ENCODE measurements at places on chromosomes 4 and X.

- peak; percentile 75 for DNase-seq
Measured at GRCh38 chr4:112895811-112896608, 153.4 kb upstream of the ANK2 start.

DNA sequence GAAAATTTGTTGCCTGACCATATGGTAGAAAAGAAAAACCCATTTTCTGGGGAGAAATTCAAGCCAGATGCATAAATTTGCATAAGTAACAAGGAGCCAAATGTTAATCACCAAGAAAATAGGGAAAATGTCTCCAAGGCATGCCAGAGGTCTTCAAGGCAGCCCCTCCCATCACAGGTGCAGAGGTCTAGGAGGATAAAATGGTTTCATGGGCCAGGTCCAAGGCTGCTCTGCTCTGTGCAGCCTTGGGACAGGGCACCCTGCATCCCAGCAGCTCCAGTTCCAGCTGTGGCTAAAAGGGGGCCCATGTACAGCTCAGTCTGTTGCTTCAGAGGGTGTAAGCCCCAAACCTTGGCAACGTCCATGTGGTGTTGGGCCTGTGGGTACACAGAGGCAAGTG, 200.0 kb downstream of the LARP7 start:
- DNase-seq, result no peak

GRCh38 chr4:98778206-98778605, 119.8 kb upstream of the TSPAN5 start:
- peak; percentile 68 for DNase-seq

DNA sequence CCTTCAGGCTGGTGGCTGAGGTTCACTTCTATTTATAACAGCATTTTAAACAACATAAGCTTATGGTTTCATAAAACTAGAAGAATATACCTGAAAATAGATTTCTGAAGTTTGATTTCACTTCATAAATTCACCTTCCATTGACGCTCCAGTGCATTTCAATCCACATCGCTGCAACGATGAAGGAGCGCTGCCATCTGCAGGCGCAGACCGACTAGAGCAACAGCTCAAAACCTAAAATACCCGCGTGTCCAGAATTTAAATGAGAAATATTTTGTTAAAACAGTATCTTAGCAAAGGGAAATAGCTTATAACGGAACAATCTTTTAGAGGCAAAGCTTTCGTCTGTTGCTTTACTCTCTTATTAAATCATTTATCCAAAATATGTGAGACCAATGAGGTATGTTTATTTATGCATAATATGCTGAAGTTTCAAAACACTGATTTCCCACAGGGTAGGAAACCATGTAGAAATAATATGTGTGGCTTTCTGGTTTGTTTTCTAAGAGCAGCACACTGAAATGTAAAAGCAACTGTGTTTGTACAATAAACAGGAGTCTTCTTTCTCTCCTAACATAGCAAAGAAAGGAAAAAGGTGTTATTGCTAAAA, 816.4 kb upstream of the FRG1 start:
- peak; percentile 42 for DNase-seq

DNA sequence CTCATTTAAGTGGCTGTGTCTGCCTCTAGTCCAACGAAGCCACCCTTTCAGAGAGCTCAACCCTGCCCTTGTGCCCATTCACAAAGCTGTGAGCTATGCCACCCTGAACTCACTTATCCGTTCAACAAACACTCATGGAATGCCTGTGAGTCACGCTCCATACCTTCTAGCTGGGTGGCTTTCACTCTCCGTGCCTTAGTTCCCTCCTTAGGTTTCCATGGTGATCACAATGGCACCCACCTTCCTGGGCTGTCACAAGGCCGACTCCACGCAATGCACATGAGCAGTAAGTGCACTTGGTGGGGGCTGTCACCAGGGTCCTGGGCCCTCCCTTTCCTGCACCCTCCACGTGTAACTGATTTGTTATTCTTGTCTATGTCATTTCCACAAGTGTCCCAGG, 37.2 kb upstream of the PPP2R2C start:
- no peak for DNase-seq

GRCh38 chr4:89254847-89255246, 52.8 kb downstream of the GPRIN3 start:
- no peak for DNase-seq

- DNase-seq, result no peak
Measured at GRCh38 chr4:17920681-17921080, 100.9 kb downstream of the LCORL start.

DNA sequence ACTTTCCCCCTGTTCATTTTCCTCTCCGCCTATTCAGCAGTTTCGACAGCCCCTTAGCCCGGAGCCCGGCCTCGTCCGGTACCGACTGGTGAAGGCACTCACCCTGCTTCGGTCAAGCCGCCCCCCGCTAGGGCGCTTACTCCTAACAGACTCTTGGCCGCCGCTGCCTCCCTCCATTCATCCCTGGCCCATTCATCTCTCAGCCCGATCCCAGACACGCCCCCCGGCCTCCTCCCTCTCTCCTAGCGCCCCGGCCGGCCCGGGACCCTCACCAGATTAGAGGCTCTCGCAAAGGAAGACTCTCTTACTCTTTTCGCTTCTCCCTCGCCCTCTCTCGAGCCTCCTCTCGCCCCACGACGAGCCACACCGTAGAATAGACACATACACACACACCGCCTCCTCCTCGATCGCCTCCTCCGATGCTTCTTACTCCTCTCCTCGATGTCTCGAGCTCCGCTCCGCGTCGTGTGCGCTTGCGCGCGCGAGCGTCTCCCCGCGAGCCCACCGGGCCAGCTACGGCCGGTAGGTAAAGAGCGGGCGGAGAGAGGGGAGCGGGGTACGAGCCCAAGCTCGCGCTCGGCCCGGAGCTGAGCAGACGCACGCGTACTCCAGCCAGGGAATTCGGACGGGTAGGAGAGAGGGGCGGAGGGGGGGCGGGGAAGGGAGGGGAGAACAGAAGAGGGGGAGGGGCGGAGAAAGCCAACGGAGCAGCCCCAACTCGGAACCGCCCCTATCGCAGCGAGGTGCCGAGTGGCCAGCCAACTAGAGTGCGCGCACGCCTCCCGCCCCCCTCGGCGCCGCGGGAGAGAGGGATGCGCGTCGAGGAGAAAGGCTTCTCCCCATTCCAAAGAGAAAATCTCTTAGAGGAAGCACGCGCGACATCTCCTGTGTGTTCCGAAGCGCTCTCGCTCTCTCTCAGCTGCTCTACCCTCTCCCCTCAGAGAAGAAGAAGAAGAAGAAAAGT, at the start of gene WNK3:
WNK3 (minus strand) TSS at position 633 of the 964 bp plus-strand sequence.
- DNase-seq, result peak; percentile 83

DNA sequence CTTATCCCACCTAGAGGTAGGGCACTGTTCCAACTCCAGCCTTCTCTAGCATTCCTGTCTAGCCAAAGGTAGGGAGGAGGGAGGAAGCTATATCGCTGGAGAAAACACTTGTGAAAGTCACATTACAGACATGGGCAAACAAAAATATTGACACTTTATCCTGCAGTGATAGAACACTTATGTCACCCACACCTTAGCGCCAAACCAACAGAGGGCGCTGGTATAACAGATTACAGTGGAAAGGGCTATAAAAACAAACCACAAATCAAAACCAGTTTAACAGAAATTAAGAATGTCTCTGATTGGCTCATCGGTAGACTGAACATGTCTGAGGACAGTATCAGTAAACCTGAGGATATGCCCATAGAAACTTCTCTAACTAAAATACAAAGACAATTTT, 451.3 kb downstream of the TLL1 start:
- DNase-seq, result peak; percentile 15

- DNase-seq, result no peak
Measured at GRCh38 chrX:53266914-53267313, 14.5 kb downstream of the IQSEC2 start.

GRCh38 chr4:177281351-177281909, 28.2 kb upstream of the NEIL3 start:
- DNase-seq, result peak; percentile 3

DNA sequence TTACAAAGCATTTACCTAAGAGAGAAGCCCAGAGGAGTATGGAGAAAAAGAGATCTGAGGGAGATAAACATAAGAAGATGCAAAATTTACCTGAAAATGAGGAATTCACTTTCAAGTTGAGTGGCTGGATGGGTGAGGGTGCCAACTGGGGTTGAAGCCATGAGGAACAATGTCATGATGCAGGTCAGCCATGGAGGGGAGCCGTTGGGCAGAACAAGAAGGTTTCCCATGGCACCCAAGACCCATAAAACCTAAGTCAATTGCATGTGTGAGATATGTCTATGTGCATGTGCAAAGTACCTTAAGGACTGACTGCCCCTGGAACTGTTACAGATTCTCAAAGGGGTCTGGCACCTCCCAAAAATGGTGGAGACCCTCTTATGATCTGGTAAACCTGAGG, 46.6 kb upstream of the PRRG1 start:
- DNase-seq, result no peak

DNA sequence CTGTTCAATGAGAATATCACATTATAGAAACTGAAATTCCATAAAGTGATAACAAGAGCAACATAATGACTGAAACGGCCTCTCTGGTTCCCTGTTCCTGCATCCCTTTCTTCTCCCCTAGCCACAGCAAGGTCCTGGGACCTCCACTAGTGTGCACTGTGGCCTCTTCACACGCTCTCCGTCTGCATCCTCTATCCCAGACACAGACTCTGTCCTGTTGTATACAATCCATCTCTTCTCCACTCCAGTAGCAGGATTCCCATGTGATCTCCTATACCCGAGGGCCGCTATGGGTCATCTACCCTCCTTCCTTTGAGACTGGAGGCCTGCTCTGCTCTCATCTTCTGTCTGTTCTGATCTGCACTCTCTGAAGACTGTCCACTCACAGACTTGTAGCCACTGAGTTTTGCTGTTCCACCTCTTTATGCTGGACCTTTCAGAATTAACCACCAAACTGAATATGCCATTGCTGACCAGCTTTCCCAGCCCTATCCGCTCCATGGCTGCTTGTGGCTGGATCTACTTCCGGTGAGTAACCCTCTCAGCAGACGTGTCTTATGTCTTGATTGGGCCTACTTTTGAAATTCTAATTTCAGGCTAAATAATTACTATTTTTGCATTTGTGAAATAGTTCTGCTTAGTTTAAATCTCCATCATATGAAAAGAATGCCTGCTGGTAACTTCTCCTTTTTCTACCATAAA, 105.1 kb upstream of the NAP1L5 start:
- no peak for DNase-seq

DNA sequence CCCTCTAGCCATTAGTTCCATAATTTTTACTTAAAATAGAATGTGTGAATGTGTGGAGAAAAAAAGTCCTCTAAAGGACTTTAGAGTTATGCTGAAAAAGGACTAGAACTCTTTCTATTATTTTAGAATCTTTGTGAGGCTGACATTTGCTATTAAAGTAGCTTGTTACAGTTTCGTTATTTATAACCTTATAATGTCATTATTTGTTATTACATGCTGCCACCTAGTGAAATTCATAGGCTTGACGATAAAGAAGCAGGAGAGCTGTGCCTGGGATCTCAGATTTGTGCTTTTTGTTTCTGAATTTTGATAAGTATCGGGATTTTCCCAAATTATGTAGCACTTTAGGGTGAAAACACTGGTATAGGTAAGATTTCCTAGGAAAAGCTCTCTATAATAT, 38.5 kb upstream of the TAPT1 start:
- DNase-seq, result peak; percentile 62

DNA sequence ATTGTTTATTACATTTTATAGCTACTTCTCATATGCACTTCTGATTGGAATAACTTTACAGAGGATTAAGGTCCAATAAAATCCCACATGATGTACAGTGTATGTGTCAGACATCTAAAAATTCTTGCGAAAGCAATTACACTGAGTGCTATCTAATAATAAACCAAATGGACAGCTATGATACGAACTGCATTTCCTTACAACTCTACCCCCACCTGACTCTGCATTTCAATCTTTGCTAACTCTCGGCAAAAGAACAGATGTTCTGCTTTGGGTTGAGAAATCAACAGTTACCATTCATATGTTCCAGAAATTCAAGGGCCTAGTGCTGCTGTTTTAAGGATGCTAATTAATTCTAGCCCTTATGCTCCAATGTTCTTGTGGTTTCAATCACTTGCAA, 287.9 kb upstream of the NOCT start:
- no peak for DNase-seq

- no peak for DNase-seq
Measured at GRCh38 chrX:134886002-134886596, 104.7 kb upstream of the SMIM10 start.

DNA sequence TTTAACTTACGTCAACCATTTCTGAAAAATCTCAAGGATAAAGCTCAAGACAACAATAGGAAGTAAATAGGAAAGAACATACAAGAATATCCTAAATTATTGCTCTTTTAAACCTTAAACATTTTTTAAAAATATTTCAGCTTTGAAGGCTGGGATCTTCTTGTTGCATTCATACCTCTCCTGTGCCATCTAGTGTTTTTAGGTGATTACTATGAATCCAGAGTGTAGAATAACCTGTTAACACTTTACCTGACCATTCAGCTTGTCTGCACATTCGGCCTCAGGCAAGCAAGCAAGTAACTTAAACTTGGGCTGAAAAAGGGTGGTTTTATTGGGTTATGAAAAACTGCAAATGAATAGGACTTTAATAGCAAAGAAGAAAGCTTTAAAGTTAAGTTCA, 507.8 kb upstream of the INTU start:
- peak; percentile 36 for DNase-seq

GRCh38 chrX:5306654-5307121, 922.0 kb downstream of the NLGN4X start:
- no peak for DNase-seq

DNA sequence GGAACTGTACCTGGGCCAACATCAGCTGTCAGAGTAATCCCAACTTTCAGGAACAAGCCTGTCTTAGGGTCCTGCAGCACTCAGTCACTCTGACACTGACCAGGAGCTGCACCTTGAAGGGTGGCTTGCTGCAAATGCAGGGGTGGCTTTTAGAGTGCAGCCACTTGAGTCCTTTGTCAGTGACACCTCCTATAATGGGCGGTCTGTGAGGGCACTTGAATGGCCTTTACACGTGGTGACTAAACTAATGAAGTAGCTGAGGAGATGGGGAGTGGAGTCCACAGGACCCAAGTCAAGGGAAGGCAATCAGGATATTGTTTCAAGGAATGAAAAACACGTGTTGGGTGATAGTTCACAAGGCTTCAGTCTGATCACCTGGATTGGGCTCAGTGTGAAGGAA, 11.1 kb upstream of the LNX1 start:
- no peak for DNase-seq

DNA sequence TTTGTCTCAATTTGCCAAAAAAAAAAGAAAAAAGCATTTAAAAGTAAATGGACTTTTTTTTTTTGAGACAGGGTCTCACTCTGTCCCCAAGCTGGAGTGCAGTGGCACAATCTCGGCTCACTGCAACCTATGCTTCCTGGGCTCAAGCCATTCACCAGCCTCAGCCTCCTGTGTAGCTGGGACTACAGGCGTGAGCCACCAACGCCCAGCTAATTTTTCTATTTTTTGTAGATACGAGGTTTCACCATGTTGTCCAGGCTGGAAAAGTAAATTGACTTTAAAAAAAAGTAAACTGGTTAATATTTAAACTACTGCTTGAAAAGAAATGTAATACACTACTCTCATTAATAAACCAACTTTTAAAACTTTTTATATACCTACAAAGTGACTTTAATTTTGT, 5.9 kb downstream of the AIFM1 start:
- no peak for DNase-seq

DNA sequence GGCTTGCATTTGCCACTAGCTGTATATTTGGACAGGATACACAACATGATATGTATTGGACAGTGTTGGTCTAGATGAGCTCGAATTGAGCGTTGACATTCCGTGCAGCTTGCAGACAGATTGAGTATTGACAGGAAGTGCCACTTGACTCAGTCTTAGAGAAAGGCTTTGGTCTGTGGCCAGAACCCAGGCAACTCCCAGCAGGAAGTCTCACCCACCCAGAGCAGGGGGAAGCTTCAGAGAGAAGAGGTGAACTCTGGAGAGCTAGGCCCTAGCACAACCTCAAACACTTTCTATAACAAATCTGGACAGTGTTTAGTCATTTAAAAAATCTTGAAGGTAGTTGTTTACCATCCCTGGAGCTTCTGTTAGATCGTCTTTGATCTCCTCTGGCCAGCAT, 280.5 kb downstream of the FBXW7 start:
- peak; percentile 41 for DNase-seq
